ENCODE measurements at places on chromosomes 5 and 9. TPM values are rescaled to one million over a fixed set of nuclear protein-coding genes. Genes with fewer than 3 reads are reported as not detected.

GALT gene
- total RNA-seq = 123 TPM

- DNase-seq = no peak
Observed at GRCh38 chr5:7789567-7789966, 61.4 kb downstream of the CFAP90 start.

- DNase-seq = no peak
Observed at GRCh38 chr5:83925955-83926337, 205.3 kb upstream of the HAPLN1 start.

DNA sequence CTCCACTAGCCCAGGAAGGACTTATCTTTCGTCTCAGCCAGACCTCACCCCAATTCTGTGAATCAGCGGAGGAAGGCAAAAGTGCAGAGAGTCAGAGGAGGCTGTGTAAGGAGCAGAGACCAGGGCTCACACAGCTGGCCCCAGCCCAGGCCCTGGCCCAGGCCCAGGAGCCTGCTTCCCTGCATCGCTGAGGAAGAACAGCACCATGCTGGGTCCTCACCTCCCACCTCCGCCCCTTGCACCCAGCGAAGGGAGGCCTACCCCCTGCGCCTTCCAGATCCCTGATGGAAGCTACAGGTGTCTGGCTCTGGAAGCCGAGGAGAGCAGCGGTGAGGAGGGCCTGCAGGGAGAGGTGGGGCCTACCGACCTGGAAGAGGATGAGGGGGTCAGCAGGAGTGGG is 22.3 kb upstream of the SYNPO start:
- peak; percentile 58 for DNase-seq

- no peak for DNase-seq
Observed at GRCh38 chr9:100352201-100352726, 478 bp downstream of the TEX10 start.

DNA sequence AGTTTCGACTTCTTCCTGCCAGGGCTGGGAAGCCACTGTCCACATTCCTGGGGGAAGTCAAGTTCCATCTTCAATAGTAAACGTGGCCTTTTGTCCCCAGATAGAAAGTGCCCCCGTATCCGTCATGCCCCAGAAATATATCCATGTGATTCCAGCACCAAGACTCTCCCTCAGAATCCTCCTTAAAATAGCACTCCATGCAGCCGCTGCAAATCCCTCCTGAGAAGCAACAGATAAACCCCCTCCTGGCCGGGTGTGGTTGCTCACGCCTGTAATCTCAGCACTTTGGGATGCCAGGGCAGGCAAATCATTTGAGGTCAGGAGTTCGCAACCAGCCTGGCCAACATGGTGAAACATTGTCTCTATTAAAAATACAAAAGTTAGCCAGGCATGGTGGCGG is 126.1 kb downstream of the OLFM1 start:
- no peak for DNase-seq
